Kidney epithelial cell (primary cell): ENCODE measurements at places on chromosomes 11 and 22. TPM values are rescaled to one million over a fixed set of nuclear protein-coding genes. Genes with fewer than 3 reads are reported as not detected.

The CCDC81 gene
- total RNA-seq, result not detected in 2 replicates

The BEST1 gene
- 1.0 and 1.1 TPM in 2 replicates for total RNA-seq

The OR56A1 gene
- total RNA-seq, result not detected in 2 replicates

The MPEG1 gene
- total RNA-seq, result 0.27 TPM in 1 of 2 replicates, not detected in the other

The KRTAP5-7 gene
- total RNA-seq, result not detected in 2 replicates

The ISX gene
- not detected in 2 replicates for total RNA-seq
